AG04449 (cell line): ENCODE measurements at places on chromosomes 7 and 10.

DNA sequence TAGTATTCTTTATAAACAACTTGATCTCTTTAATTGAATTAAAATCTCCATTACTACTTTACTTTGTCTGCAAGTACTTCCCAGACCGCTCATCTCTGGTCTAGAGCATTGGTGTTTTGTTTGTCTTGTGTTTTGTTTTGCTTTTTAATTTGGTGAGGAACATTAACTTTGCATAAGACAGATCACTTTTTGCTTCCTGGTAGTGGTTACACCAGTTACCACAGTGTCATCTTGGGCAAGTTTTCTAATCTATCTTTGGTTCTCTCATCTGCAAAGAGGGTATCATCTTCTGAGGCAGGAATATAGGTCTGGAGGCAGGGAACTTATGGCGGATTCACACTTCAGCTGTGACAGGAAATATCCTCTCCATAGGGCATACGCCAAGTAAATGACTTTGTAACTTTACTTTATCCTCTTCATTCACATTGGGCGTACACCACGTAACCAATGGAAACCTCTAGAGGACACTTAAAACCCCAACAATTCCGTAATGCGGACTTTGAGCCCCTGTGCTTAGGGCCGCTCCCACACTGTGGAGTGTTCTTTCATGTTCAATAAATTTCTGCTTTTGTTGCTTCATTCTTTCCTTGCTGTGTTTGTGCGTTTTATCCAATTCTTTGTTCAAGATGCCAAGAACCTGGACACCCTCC lies 83.2 kb upstream of the JAZF1 start:
- no peak for DNase-seq

GRCh38 chr10:48768144-48768766 lies 83.6 kb downstream of the WDFY4 start:
- DNase-seq, result no peak

DNA sequence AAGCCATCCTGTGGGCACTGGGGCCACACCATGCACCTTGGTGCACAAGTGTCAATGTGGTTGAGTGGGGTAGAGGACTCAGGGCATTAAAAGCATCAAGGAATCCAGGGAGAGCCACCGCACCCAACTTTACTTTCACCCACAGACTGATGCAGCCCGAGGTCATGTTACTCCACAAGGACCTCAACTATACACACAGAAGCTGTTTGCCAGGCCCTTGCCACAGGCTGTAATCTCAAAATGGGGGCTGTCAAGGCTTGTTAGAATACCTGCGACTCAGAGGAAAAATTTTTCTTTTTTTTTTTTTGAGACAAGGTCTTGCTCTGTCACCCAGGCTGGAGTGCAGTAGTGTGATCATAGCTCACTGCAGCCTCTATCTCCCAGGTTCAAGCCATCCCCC lies 26.5 kb upstream of the KCTD7 start:
- no peak for DNase-seq

GRCh38 chr7:47807756-47808155 lies 140.5 kb downstream of the PKD1L1 start:
- DNase-seq, result no peak

GRCh38 chr7:36062154-36062815 lies 90.8 kb upstream of the EEPD1 start:
- DNase-seq, result no peak

DNA sequence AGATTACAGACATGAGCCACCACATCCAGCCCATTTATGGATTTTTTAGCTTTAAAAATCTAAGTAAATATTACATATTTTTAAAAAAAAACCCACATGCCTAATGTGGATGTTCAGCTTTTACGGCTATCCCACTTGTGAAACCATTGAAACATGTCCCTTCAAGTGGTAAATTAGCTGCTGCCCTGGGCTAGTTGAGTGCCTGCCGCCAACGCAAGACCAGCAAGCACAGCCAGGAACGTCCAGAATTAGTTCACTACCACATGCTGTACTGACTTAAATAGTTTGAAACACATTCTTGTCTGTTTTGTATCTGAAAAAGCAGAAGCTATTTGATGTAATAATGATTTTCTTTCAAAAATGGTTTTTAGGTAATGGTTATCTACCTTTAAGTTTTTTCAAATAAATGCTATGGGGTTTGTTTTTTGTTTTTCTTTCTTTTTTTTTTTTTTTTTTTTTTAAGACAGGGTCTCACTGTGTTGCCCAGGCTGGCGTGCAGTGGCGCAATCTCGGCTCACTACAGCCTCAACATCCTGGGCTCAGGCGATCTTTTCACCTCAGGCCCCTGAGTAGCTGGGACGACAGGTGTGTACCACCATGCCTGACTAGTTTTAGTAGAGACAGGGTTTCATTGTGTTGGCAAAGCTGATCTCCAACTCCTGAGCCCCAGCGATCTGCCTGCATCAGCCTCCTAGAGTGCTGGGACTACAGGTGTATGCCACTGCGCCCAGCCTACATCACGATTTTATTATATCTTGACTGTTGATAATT lies 57.0 kb downstream of the KLRG2 start:
- no peak for DNase-seq

DNA sequence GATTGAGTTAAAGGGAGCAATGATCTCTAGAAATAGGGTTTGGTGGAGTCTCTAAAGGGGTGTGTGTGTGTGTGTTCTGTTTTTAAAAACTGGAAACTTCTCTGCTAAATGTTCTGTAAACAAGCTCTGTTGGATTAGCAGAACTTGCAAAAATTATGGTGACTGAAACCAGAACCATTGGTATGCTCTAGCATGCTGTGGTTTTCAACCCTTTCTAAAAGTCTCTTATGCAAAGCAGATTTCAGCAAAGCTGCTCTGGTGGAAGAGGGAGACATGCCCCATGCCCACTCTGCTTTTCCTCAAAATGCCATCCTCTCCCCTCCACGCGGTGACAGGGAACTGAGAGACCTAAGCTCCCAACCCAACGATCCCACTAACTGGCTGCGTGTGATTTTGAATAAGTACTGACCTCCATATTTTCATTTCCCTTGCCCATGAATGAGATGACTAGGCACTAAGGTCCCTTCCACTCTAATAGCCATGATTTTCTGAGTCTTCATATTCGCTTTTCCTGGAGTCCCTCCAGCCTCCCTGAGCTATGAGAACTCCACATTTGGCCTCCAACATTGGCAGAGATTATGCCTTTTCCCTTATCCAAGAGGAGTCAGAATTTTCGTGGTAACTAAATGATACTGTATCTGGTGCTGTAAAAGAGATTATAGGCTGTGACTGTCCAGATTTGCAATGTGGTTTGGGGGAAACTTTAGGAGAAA lies 117.3 kb upstream of the PALS2 start:
- DNase-seq, result no peak

- DNase-seq, result no peak
Observed at GRCh38 chr10:48215486-48216203, 58.9 kb downstream of the FRMPD2 start.

DNA sequence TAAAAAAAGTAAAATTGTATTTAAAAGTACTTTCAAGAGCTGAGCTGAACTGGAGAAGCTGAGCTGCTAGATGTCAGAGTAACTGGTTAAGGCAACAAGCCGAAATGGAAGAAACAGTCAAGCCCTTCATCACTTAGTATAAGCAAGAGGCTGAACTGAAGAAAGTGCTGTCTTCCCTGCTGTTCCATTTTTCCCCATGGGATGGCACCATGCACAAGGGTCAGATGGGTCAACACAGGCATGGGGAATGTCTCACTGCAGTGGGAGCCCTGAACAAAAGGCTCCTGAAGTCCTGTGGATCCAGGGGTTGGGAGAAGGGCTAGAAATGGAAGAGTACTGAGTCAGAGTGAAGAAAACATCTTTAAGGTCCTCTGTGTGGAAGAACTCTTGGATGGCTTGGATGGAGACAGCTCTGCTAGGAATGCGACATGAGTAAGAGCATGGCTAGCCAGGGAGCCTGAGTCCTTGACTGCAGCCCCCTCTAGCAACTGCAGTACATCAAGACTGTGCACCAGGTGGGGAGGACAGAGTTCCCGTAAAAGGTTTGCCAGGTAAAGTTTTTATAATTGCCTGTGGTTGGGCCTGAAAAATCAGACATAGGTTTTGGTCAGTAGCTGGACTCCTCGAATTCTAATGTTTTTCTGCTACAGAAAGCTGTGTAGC lies 348.3 kb downstream of the GPR158 start:
- no peak for DNase-seq
